ENCODE measurements at places on chromosomes 7 and 10.
A peak's percentile ranks its signal among the peaks of the same experiment; 100 is the strongest.

- no peak for DNase-seq
Measured at GRCh38 chr10:4066581-4067390, 281.8 kb upstream of the KLF6 start.

- DNase-seq = no peak
Measured at GRCh38 chr7:158422887-158423560, 164.6 kb downstream of the PTPRN2 start.

DNA sequence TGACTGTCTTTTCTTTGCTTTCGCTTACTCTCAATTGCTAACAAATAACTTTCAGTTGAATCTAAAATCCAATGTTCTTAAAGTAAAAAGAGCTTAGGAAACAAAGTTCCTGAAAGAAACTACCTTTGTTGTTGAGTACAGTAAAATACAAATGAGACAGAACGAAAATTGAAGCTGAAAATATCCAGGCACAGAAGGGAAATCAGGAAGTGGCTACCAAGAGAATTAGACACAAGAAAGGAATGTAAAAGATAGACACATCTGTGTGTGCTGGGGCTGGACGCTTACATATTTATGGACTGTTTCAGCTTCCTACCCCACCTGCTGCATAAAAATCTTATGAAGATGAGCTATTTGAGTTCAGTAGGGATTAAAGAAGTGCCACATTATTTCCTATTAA lies 161.7 kb upstream of the PLXDC2 start:
- DNase-seq = no peak

- no peak for DNase-seq
Measured at GRCh38 chr7:16465469-16466361, at the start of gene SOSTDC1. Gene SOSTDC1, minus strand, starts transcription at chr7:16465738. Its CDS starts 70 bp downstream, at chr7:16465668.

GRCh38 chr7:117001283-117001682 lies 48.0 kb downstream of the ST7 start:
- DNase-seq = no peak

DNA sequence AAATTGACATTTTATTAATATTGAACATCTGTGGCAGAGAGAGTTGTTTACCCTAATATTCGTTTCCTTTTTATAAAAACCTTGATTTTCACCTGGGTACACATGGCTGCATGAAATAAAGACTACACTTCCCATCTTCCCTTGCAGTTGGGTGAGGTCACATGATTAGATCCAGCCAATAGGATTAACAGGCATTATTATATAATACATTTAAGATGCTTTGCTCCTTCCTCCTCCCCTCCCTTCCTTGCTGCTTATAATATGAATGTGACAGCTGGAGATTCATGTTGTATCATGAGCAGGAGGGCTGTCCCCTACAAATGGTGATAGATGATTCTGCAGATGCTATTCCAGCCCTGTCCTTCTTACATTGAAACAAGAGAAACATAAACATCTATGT lies 146.6 kb downstream of the SH2D4B start:
- DNase-seq = peak; percentile 22

DNA sequence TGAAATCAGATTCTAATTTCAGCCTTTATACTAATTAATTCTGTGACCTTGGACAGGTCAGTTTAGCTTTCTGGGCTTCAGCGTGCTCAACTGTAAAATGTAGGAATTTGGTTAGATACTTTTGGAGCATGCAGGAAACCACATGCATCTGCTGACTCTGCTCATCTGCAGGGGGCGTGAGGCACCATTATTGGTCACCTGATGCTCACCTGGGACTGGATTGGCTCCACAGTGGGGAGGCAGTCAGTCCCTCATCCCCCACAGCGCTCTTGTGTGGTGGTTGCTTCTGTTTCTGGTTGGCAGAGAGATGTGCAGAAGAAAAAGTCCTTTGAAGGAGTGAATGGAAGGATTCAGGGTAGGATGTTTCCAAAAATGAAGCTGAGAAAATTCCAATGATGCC lies 150.9 kb upstream of the MTPN start:
- DNase-seq = no peak

DNA sequence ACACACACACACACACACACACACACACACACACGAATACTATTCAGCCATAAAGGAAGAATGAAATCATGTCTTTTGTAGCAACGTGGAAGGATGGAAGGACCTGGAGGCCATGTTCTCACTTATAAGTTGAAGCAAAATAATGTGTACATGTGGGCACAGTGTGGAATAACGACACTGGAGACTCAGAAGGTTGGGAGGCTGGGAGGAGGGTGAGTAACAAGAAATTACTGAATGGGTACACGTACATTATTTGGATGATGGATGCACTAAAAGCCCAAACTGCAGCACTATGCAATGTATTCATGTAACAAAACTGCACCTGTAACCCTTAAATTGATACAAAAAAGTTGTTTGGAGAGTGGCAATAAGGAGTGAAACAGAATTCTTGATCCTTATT lies 32.1 kb downstream of the KMT2C start:
- no peak for DNase-seq

- DNase-seq = no peak
Measured at GRCh38 chr7:80335511-80336231, 176.2 kb downstream of the GNAT3 start.

DNA sequence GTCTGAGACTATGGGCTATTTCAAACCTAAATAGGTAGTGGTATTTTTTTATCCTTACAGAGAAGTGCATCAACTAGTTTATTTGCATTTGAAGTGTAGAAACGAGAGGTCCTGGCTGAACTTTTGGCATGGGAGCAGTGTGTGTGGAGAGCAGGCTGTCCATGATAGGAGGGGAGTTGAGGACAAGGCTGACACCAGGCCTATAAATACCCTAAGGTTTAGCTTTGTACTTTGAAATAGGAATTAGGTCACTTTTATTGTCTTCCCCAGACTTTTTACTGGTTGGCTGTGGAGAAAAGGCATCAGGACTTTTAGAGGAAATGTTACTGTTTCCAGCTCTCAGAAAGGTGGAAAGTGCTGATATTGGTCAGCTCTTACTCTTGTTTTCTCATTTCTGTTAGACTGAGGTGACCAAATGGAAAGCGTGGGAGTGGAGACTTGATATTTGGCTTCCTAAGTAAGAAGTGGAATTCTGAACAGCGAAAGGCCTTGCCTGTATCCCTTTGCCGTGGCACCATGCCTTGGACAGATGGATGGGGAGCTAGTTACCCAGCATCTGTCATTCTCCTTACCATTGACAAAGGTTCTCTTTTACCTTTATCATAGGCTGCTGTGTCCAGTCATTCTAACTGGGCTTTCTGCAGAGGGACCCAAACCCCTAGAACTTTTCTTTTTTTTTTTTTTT lies 46.0 kb downstream of the GBF1 start:
- DNase-seq = no peak

- DNase-seq = no peak
Measured at GRCh38 chr7:84746353-84746752, 440.5 kb downstream of the SEMA3D start.

GRCh38 chr10:125593644-125594043 lies 89.3 kb downstream of the TEX36 start:
- no peak for DNase-seq

- DNase-seq = no peak
Measured at GRCh38 chr10:58943256-58943890, 233.1 kb upstream of the PHYHIPL start.

- DNase-seq = no peak
Measured at GRCh38 chr7:14507617-14508016, 394.9 kb downstream of the DGKB start.

DNA sequence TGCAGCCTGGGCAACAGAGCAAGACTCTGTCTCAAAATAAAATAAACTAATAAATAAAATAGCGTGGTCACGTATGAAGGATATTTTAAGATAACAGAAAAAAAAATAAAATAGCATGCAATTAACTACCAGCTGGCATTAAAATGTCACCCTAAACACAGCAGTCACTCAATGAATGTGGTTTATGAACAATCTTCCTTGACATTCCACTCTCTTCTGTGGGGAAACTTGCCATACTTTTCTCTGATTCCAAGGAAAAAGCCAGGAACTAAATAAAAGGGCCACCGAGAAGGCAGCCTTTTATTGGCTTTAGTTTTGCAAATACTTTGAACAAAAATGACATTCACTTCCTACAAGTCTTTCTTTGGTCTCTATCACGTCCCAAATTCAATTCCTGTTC lies 266.6 kb downstream of the PARD3 start:
- no peak for DNase-seq

DNA sequence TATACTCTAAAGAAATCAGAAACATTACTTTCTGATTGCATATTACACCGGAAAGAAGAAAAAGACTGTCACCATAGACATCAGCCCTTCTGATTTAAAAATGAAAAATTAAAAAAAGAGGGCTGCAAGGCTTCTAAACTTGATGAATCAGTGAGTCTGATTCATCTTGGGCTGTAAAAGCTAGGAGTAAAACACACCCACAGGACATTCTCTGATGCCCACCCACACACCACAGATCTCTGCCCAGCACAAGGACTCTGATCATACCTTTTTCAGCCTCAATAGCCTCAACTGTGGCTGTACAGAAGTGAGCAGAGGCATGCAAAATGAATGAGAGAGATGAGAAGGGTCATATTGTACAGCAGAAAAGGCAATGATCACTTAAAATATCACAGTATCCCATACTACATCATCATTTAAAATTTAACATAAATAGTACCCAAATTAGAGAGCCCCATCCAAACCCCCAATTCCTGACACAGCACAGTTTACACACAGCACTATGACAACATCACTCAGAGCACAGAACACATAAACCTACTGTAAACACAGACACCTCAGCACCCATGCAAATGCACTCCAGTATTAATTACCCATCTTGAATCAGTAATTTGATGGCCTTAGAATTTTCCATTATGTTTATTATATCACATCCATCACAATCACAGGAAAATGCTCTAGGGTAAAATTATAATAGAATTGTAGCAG lies 6.4 kb upstream of the MSS51 start:
- no peak for DNase-seq

DNA sequence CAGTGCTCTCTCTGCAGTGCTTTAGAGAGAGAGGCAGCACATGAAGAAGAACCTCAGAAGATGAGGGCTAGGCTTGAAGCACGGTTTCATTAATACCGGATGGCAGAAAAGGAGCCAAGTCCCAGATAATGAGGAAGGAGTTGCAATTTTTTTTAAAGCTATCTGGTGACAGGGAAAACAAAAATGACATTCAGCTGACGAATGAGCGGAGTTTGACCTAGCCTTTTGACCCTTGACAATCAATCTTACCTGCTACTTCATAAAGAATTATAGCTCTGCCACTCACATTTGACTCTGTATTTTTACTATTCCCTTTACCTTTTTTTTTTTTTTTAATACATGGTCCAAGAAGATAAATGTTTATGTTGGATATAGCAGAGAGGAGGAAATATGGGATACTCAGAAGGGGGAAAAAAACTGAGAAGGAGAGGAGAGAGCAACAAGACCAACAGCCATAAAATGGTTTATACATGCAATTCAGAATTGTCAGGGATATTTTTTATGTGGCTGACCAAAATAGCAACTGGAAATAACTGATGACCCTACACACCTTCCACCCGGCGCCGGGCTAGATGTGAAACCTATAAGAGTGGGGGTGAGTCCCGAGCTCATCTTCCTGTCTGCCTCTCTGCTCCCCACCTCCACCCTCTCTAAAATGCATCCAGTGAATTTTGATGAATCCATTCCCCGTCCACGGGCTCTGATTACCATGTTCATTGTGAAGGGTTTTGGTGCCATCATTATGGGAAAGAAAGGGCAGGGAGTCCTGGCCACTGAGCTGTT lies 274.4 kb upstream of the YAE1 start:
- DNase-seq = no peak

DNA sequence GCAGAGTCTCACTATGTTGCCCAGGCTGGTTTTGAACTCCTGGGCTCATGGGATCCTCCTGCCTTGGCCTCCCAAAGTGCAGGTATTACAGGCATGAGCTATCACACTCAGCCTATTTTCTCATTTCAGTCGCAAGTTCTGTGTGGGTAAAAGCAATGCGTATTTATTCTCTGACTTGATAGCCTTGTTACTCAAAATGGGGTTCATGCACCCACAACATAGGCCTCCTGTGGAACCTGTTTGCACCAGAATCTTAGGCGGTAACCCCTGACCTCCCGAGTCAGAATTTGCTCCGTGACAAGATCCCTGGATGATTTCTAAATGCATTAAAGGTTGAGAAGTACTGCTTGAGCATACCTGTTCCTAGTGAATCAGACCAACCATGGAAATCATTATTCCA lies 7.3 kb downstream of the IL2RA start:
- no peak for DNase-seq

GRCh38 chr10:116113721-116114501 lies 159.1 kb downstream of the GFRA1 start:
- DNase-seq = no peak

- DNase-seq = no peak
Measured at GRCh38 chr10:18528292-18528691, 123.1 kb downstream of the NSUN6 start.

DNA sequence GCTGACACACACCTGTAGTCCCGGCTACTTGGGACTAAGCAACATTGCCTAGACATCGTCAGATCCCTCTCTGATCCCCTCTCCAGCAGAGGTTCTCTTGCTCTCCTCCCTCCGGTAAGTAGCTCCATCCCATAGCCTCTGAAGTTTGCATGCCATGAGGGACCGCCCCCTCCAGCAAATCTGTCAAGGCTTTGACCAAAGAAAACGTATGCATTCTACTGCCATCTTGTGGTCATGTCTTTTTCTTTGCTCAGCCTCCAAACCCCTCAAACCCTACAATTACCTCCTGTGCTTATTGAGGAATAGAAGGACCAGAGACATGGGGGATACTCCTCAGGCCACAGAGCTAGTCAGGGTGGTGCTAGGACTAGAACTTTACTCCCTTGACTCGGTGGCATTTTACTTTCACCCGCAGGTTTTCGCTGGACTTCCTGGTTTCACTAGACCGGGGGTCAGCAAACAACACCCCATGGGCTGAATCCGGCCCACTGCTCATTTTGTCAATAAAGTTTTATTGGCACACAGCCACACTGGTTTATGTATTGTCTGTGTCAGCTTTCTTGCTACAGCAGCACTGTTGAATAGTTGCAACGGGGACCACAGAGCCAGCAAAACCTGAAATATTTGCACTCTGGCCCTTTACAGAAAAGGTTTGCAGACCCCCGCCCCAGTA lies 202.6 kb upstream of the FOXK1 start:
- DNase-seq = peak; percentile 64

GRCh38 chr10:6699336-6699735 lies 119.3 kb upstream of the PRKCQ start:
- no peak for DNase-seq

DNA sequence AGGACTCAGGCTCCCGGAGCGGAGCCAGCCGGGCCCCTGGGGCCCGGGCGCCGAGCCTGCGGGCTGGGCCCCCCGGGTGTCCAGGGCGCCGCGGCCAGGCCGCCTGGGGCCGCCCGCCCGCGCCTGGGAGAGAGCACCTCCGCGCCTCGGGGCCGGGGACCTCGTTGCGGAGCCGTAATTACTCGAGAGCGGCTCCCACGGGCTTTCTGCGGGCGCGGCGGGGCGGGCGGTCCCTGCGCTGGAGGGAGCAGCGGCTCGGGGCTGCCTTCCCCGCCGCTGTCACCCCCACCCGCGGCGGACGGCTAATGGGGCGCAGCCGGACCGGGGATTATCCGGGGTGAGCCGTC lies 1.5 kb downstream of the GNB2 start:
- no peak for DNase-seq

DNA sequence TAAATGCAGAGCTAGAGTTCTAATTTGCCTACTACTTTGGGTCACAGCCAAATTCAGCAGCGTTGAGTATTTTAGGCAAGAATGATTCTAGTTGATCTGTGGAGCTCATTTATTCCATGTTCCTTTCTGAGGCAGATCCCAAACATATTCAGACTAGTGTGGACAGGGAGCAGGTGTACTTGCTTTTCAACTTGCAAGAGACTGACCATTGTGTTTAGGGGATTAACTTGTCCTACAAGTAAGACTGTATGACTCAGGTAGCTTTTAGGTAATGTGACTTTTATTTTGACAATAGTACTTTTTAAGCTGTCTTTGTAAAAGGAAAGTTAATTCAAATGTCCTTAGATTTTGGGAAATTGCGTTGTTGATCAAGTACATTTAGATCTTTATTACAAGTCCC lies 285.5 kb downstream of the TWIST1 start:
- no peak for DNase-seq
